RPMI8226 (cell line): ENCODE measurements at places on chromosomes 7 and 10.

- DNase-seq: no peak
These were observed 580.9 kb downstream of the GLRX3 start for GRCh38 chr10:130717083-130717482.

DNA sequence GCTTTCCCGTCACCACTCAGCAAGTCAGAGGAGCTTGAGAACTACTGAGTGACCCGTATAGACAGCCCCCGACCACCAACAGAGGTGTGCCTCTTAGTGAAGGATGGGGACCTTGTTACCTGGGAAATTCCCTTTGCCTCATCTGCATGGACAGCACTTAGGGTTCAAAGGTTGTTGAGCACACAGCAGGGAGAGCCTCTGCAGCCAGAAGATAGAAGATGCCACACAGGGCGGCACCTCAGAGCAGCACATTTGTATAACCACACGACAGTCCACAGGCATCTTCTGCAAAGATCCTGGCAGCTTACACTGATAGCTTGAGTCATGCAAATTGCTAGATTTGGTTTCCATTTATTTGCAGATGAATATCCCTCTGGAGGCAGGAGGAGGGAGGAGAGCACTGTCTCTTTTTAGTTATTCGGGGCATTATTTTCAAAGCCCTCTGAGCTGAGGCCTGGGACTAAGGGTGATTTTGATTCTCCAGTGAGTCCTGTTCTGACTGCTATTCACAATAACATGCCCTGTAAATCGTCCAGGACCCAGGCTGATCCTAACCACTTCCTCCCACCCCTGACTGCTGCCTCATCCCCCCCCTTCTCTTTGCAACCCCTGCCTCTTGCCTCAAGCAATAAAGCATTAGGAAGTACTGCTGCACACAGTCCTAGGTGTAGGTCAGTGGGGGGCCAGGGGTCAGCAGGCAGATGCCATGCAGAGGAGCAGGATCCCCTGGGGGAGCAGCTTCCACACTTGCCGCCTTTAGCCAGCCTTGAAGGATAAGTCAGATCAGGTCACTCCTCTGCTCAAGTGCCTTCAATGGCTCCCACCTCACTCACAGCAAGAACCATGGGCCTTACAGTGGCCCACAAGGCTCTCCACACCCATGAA is 24.6 kb upstream of the INMT start:
- DNase-seq: no peak

- no peak for DNase-seq
These were observed at the start of gene INPP5A for GRCh38 chr10:132537684-132538001. Gene INPP5A (plus strand): TSS chr10:132537787. CDS start chr10:132538097, 310 bp downstream.

DNA sequence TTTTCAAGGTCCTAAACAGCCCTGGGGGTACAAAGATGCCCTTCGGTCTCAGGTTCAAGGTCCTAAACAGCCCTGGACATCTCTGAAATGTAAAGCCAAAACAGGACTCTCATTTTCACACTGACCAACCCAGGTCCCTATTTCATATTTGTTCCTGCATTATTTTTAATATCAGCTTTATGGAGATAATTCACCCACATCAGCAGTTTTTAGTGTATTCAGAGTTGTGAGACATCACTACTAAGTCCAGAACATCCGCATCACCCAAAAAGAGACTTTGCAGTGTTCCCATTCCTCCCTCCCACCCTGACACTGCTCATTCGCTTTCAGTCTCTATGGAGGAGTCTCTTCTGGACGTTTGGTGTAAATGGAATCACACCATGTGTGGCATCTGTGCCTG is 420.2 kb downstream of the PTPRN2 start:
- no peak for DNase-seq

GRCh38 chr10:122727426-122727825 is 27.8 kb upstream of the C10orf120 start:
- DNase-seq: no peak

DNA sequence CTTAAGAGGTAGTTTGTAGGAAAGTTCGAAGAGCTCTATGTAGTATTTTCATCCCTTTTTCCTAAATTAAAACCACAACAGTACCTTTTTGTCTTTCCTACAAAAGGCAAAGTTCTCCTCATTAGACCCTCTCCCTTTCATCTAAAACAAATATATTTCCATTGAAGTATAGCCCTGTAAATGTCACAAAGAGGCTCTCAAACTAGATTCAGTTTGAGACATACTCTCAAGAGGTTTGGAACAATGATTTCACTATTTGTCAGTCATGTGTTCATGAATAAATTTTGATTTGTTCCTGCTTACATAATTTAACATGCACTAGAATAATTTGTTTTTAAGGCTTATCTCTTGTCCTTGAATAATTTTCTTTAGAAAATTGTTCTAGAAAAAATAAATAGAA is 12.2 kb downstream of the TAS2R16 start:
- no peak for DNase-seq

- DNase-seq: no peak
These were observed 147.1 kb downstream of the SLC25A13 start for GRCh38 chr7:96174812-96175211.

DNA sequence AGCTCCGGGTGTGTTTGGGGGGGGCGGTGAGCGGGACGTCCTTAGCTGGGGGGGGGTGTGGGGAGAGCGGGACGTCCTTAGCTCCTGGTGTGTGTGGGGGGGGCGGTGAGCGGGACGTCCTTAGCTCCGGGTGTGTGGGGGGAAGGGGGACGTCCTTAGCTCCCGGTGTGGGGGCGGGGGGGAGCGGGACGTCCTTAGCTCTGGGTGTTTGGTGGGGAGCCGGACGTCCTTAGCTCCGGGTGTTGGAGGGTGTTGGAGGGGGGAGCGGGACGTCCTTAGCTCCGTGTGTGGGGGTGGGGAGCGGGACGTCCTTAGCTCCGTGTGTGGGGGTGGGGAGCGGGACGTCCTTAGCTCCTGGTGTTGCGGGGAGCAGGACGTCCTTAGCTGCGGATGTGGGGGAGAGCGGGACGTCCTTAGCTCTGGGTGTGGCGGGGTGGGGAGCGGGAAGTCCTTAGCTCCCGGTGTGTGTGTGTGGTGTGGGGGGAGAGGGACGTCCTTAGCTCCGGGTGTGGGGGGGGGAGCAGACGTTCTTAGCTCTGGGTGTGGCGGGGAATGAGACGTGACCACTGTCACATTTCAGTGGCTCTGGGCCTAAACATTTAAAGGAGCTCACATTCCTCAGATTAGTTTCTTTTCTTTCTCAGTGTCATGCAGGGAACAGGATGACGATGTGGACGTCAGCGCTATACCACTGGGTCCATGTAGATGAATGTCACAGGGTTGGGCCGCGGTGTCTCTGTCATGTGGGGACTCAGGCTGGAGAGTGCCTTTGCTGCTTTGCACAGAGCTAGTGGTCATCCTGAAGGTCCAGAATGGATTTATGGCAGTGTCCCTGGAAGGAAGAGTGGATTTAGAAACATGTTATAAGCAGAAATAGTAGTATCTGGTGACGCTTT is 7.5 kb downstream of the DYNC2I1 start:
- peak; percentile 37 for DNase-seq

DNA sequence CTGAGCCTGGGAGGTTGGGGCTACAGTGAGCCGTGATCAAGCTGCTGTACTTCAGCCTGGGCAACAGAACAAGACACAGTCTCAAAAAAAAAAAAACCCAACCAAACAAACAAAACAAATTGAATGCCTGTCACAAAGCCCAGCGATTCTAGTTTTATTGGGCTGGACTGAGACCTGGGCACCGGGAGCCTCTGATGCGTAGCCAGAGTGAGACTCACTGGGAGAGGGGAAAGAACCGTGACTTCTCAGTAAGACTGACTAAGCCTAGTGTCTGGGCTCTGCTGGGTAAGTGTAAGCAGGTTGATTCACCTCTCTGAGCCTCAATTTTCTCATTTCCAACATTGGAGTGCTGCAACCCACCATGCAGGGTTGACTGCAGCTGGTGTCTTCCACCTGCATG is 10.1 kb upstream of the LEP start:
- DNase-seq: no peak

DNA sequence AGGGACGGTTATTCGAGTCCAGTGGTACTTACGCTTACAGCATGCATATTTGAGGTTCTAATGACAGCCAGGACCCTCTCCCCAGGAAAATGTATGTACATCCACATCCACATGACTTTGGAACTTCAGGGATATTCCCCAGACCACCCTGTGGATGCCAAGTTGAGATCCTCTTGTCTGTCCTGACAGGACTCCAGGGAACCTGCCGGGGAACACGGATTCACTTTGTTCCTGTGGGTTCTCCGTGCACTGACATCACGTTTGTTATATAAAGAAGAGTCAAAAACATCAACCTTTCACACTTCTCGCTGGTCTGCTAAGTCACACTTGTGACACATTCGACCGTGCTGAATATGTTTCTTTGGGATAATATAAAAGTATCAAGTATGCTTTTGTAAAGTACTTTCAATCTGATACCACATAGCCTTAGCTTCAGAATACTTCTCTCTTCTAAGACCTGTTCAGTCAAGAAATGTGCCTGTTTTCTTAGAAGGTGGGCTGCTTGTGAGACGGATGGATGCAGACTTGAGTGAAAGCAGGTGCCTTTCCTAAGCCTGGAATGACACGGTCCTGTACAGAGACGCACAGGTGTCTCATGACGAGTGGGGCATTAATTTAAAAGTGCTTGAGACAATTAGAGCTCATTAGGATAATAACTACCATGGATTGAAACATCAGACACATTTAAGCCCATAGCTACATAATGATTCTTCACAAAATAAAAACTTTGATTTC is 38.7 kb downstream of the CALML5 start:
- DNase-seq: no peak

DNA sequence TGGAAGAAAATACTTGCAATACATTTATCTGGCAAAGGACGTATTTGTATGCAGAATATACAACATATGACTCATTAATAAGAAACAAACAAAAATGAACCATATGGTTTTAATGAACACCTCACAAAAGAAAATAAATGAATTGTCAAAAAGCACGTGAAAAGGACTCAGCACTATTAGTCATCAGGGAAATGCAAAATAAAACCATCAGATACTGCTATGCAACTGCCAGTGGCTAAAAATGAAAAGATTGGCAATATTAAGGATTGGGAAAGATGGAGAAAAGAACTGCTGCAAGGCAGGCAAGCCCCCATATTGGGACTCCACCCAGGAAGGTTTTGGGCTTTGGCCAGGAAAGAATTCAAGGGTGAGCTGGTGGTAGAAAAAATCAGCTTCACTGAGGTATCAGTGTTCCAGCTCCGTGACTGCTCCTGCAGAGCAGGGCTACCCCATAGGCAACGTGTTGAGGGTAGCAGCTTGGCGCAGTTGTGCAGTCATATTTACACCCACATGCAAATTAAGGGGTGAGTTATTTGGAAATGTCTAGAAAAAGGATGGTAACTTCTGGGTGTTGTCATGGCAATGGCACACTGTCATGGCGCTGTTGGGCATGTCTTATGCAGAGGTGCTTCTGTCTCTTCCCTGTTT is 72.7 kb downstream of the CUBN start:
- DNase-seq: no peak

DNA sequence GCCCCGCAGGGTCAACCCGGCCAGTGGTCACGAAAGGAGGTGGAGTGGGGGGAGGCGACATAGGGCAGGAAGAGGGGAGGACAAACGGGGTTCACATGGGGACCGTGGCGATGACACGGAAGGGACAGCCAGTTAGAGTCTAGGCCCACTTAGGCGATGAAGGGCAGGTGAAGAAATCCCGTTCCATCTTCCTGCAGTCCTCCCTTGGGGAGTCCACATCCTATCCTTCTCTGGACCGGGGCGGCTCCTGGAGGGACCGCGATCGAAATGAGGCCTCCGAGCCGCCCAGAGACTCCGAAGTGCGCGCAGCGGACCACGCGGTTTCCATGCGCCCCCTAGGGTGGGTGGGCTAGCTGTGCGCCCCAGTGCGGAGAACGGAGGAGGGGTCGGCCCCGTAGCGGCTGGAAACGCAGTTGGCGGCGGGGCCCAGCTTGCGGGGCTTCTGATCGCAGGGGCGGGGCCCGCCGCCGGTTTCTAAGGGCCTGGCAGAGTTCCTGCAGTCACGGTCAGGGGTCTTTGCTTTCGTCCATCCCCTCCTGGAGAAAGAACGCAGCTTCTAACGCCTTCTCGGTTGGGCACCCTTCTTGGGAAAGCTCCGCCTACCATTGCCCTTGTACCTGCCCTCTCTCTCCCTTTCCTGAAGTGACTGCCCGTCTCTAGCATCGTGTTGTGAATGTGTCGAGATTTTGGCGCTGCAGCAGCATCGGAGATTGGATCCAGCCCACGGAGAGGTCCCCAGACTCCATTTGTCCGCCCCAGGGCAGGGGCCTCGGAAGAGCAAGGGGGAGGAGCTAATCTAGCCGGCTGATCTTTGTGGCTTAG is 17.9 kb upstream of the TMEM225B start:
- DNase-seq: no peak
